ENCODE measurements at places on chromosomes 5 and 9.

GRCh38 chr5:88734191-88734640, 148.8 kb downstream of the MEF2C start:
- DNase-seq, result no peak

GRCh38 chr5:149372076-149372795, 6.9 kb downstream of the IL17B start:
- no peak for DNase-seq

- no peak for DNase-seq
Measured at GRCh38 chr9:89458768-89459496, 39.0 kb downstream of the SEMA4D start.

- peak; percentile 31 for DNase-seq
Measured at GRCh38 chr9:87387351-87388011, 110.2 kb upstream of the DAPK1 start.

- peak; percentile 53 for DNase-seq
Measured at GRCh38 chr5:15579193-15579990, 79.4 kb downstream of the FBXL7 start.

DNA sequence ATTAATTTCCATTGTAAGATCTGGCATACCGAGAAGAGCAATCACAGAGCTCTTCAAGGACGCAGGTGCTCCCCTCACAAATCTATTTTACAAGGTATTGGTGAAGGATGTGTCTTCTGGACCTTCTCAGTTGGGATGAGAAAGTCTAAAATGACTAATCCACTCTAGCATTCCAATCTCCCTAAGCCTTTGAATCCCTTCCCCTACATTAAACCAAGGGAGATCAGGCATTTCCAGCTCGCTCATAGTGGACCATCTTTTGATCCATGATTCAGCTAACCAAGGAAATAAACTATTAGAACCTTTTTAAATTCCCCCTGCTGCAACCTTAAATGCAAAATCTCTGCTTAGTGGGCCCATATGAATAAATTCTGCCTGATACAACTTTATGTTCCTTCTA, 95.9 kb upstream of the FBN2 start:
- no peak for DNase-seq

- peak; percentile 59 for DNase-seq
Measured at GRCh38 chr9:124868511-124869465, 6.9 kb downstream of the ARPC5L start.

- DNase-seq, result no peak
Measured at GRCh38 chr9:120043448-120043847, 536.5 kb downstream of the CDK5RAP2 start.

DNA sequence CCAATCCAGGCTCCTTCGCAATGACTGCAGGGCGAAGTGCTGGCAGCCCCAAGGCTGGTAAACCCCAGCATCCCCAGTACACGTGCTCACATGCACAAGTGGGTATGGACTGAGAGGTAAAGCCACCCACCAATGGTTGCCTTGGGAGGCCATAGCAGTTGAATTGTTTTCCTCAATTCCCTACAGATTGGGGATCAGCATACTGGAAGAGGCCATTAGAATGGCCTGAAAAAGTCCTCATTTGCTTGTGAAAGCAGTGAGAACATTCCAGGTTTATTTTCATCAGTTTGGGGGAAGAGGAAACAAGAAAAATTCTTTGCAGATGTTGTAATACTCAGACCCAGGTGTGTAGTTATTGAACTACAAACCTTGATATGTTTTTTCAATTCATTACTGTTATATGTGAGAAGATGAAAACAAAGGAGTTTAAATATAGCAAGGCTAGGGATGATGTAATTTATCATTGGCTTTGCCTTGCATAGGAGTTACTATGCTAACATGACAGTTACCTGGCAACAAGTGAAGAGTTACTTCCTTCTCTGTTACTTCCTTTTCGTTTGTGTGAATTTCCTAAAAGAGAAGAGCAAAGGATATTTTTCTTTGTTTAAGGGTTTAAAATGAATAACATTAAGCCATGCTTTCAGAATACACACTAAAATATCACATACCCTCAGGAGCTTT, 36.4 kb downstream of the MTMR12 start:
- peak; percentile 70 for DNase-seq

DNA sequence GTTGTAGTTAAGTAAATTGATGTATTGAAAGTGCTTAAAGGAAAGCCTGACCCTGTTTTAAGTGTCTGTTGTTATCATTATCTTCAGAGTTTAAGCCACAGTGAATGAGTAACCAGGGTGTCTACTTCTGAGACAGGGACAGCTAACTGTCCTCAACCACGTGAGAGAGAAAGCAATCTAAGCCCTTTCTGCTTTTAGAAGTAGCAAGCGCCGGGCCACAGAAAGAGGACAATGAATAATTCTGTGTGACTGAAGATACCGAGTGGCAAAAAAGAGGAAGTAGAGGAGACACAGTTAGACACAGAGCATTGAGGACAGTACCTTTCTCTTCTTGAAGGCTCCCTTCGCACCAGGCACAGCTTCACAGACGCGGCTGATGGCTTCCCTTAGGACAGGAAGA, 86.3 kb downstream of the S1PR3 start:
- no peak for DNase-seq

DNA sequence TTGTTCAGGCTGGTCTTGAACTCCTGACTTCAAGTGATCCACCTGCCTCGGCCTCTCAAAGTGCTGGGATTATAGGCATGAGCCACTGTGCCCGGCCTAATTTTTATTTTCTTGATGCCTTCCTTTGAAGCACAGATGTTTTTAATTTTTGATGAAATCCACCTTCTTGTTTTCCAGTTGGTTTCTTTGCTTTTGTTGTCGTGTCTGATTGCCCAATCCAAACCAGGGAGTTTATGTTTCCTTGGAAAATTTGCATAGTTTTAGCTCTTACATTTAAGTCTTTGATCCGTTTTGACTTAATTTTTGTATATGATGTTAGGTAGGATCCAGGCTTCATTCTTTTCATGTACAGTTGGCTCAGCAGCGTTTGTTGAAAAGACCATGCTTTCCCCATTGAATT, 15.2 kb downstream of the EHMT1 start:
- DNase-seq, result no peak

- peak; percentile 49 for DNase-seq
Measured at GRCh38 chr5:158992037-158992740, 107.5 kb downstream of the EBF1 start.

DNA sequence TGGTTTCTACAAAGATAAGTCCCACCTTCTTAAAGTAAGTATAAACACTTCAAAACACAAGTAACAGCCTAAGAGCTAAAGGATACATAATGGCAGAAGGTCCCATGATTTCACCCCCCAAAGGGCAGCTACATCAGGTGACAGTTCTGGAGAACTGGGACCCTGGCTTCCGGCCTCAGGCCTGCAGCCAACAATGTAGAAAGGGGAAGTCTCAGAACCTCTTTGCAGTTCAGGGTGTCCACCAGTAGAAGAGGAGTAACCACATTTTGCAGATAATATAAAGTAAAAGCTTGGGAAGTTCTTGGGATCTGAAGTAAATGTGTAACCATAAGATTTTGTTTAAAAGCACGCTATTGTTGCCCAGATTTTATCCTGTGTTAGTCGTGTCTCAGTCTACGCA, 267.4 kb upstream of the VLDLR start:
- peak; percentile 10 for DNase-seq
